ENCODE measurements at places on chromosomes 11 and 22. TPM values are rescaled to one million over a fixed set of nuclear protein-coding genes. Genes with fewer than 3 reads are reported as not detected.

DNA sequence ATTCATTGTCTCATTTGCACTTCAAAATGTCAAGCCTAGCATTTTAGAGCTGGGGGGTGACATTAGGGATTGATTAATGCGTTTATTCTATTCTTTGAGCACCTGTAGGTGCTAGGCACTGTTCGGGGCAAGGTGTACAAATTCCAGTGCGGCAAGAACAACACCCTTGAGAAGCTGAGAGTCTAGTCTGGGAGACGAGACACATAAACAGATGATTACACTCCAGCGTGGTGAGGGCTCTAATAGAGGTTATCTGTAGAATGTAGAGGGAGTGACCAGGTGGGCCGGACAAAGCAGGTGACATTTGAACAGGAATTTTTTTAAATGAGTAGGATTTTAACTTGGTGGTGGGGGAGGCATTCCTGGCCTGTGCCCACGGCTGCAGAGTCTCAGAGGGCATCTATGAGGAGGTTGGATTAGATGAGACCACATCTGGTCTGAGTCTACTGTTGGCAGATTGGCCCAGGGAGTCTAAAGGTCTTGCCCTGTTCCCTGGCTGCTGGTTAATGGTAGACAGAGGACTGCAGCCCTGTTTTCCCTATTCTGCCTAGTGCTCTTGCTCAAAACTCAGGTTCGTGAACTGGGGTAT, 970 bp downstream of the CAT start:
- H3K27ac ChIP-seq: peak overlapping the region; percentile 96
- DNase-seq: no peak
- H3K4me1 ChIP-seq: peaks cover 14% of the 10 kb centered on the region
- no peaks in the 10 kb centered on the region for H3K36me3 ChIP-seq

DNA sequence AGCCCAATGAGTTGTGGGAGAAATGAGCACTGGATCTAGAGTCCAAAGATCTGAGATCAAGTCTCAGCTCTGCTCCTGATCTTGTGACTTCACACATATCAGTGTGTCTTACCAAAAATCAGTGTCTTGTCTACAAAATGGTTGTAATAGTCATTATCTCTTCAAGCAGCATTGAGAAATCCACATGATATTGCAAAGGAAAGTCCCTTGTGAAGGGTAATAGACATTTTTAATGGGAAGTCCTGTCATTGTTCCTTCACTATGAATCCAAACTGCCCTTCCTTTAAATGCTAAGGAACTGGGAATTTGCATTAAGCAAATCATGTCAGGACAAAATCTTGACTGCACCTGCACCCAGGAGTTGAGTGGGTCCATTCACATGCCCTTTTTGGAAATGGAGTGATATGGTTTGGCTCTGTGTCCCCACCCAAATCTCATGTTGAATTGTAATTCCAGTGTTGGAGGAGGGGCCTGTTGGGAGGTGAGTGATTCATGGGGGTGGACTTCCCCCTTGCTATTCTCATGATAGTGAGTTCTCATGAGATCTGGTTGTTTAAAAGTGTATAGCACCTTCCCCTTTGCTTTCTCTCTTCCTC, 51.1 kb downstream of the COMMD9 start:
- H3K36me3 ChIP-seq: no peaks in the 10 kb centered on the region
- no peaks in the 10 kb centered on the region for H3K27me3 ChIP-seq
- no peak overlapping the region for H3K27ac ChIP-seq
- H3K4me1 ChIP-seq: no peaks in the 10 kb centered on the region
- H3K4me3 ChIP-seq: no peak overlapping the region
- no peak for DNase-seq

DNA sequence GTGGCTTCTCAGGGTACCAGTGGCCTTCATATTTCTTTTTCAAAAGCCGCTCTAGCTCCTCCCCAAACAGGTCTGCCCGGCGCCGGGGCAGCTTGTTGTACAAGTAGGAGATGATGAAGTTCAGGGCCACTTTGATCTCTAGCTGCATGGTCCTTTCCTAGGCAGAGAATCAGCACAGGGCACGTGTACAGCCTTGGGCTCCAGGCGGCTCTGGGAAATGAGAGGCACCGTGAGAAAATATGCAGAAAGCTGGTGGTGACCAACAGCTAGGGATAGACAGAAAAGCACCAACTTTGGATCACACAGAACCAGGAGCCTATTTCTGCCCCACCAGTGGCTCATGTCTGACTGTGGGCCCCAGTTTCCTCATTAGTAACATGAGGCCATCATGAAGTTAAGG, 9.4 kb downstream of the TOB2 start:
- H3K27me3 ChIP-seq: no peaks in the 10 kb centered on the region
- H3K27ac ChIP-seq: peak overlapping the region; percentile 18
- no peak for DNase-seq
- peaks cover 79% of the 10 kb centered on the region for H3K36me3 ChIP-seq
- peaks cover 87% of the 10 kb centered on the region for H3K4me1 ChIP-seq

- peak overlapping the region; percentile 52 for H3K4me3 ChIP-seq
- H3K4me1 ChIP-seq: peaks cover 24% of the 10 kb centered on the region
- H3K27ac ChIP-seq: peak overlapping the region; percentile 87
- H3K27me3 ChIP-seq: peaks cover 5% of the 10 kb centered on the region
- peak; percentile 57 for DNase-seq
- no peaks in the 10 kb centered on the region for H3K36me3 ChIP-seq
Observed at GRCh38 chr11:1335811-1336761, 26.7 kb upstream of the TOLLIP start.

Gene FERMT3
- 17.9 TPM for total RNA-seq

- H3K4me1 ChIP-seq: no peaks in the 10 kb centered on the region
- no peaks in the 10 kb centered on the region for H3K27me3 ChIP-seq
- H3K36me3 ChIP-seq: peaks cover 11% of the 10 kb centered on the region
- no peak for DNase-seq
- H3K27ac ChIP-seq: no peak overlapping the region
Observed at GRCh38 chr22:20407829-20408228, 13.9 kb downstream of the ZNF74 start.

DNA sequence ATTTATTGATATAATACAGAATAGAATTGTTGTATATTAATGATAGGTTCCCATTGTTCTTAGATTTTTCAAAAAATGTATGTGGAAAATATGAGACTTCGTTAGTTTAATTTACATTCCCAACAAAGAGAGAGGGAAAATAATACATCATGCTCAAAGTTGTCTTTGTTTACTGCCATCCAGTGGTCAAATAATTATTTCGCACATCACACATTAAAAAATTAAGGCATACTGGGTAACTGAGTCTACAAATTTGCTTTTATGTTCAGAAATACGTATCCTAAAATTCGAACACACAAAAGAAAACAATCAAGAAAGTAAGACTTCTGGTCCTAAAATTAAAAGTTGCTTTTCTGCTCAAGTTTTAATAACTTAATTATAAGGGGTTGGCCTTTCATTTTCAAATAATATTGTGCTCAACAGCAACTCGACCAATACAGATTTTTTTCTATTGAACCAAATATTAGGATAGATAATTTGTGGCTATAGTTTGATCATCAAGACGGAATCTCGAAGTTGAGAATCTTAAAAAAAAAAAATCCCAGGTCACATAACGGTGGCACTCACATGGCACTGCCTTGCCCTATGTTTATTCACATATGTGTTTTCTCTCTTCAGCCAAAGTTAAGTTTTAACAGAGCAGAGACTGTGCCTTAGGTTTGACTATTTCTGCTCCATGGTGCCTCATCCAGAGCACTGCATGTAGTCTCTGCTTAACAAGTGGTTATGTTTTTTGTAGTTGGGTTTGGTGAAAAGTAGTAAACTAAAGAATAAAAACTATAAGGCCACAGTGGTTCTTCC, 12.3 kb downstream of the PDGFD start:
- no peaks in the 10 kb centered on the region for H3K36me3 ChIP-seq
- H3K4me3 ChIP-seq: no peak overlapping the region
- no peak overlapping the region for H3K27ac ChIP-seq
- no peaks in the 10 kb centered on the region for H3K27me3 ChIP-seq
- no peak for DNase-seq

- no peak overlapping the region for H3K4me3 ChIP-seq
- H3K27me3 ChIP-seq: peaks cover 38% of the 10 kb centered on the region
- no peaks in the 10 kb centered on the region for H3K36me3 ChIP-seq
- H3K27ac ChIP-seq: no peak overlapping the region
- no peak for DNase-seq
Observed at GRCh38 chr22:47597041-47597440, 834.6 kb downstream of the TBC1D22A start.

GRCh38 chr11:19730373-19730772, 17.7 kb downstream of the NAV2 start:
- H3K27ac ChIP-seq: no peak overlapping the region
- no peaks in the 10 kb centered on the region for H3K36me3 ChIP-seq
- H3K27me3 ChIP-seq: no peaks in the 10 kb centered on the region
- H3K4me3 ChIP-seq: no peak overlapping the region
- H3K4me1 ChIP-seq: no peaks in the 10 kb centered on the region

DNA sequence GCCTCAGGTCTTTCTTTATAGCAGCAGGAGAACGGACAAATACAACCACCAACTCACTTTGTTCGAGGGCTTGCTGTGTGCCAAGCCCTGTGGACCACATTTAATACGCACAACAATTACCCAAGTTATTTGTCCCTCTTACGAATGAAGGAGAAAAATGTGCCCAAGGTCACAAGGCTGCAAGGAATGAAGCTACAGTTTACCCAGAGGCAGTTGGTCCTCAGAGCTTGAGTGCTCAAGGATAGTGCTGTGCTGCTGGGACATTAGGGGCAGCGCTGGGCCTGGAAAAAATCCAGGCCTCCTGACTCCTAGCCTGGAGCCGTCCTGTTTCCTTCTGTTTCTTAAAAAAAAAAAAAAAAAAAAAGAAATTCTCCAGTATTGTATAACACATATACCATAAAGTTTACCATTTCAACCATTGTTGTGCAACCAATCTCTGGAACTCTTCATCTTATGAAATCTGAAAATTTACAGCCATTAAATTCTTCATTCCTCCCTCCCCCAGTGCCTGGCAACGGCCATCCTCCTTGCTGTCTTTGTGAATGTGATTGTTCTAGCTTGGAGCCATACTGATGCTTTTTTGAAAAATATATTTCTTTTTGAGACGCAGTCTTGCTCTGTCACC, 1.0 kb upstream of the C11orf86 start:
- H3K36me3 ChIP-seq: no peaks in the 10 kb centered on the region
- H3K4me3 ChIP-seq: no peak overlapping the region
- H3K27ac ChIP-seq: no peak overlapping the region

GRCh38 chr11:121909596-121909995, 206.4 kb downstream of the BLID start:
- H3K27me3 ChIP-seq: no peaks in the 10 kb centered on the region
- H3K4me1 ChIP-seq: no peaks in the 10 kb centered on the region
- no peak for DNase-seq
- no peaks in the 10 kb centered on the region for H3K36me3 ChIP-seq
- H3K4me3 ChIP-seq: no peak overlapping the region

Gene CD44
- total RNA-seq: 79.4 TPM

- H3K27ac ChIP-seq: no peak overlapping the region
- H3K4me3 ChIP-seq: no peak overlapping the region
- no peaks in the 10 kb centered on the region for H3K36me3 ChIP-seq
- no peaks in the 10 kb centered on the region for H3K4me1 ChIP-seq
- H3K27me3 ChIP-seq: peaks cover 25% of the 10 kb centered on the region
- peak; percentile 8 for DNase-seq
Observed at GRCh38 chr11:116532066-116532465, 240.7 kb downstream of the BUD13 start.

GRCh38 chr11:71992136-71992730, 6.5 kb upstream of the IL18BP start:
- H3K27ac ChIP-seq: no peak overlapping the region
- no peak overlapping the region for H3K4me3 ChIP-seq
- DNase-seq: no peak
- peaks cover 4% of the 10 kb centered on the region for H3K36me3 ChIP-seq

DNA sequence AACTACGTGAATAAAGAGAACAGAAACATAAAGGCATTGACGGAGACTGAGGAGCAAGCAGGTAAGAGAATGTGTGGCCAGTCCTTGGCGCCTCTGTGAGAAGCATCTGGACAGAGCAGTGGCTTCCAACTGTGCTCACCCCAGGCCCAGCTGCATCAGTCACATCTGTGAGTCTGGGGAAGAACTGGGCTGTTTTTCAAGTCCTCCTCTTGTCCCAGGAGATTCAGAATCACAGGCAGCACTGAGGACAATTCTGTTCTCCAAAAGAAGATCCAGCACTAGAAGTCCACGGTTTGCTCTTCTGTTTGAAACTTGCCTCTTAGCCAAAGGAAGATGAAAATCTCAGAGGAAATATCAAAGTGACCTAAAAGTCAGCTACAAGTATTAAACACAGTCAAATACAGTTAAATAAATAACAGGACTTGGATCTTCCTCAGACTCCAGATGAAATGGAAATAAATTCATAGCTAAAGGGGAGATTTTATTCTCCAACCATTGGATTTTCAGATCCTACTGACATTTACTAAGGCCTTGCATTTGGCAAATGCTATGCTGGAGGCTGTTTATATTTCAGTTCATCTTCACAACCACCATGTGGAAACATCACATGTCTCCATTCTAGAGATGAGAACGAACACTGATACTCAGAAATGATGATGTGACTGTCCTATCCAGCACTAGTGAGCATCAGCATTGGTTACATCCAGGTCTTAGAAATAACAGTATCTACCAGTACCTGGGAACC, 14.1 kb downstream of the FAM181B start:
- H3K27ac ChIP-seq: no peak overlapping the region
- H3K4me3 ChIP-seq: no peak overlapping the region
- no peaks in the 10 kb centered on the region for H3K36me3 ChIP-seq
- no peaks in the 10 kb centered on the region for H3K27me3 ChIP-seq
- no peak for DNase-seq

GRCh38 chr11:32843544-32843943, 13.8 kb downstream of the PRRG4 start:
- H3K4me1 ChIP-seq: no peaks in the 10 kb centered on the region
- no peak overlapping the region for H3K4me3 ChIP-seq
- H3K36me3 ChIP-seq: no peaks in the 10 kb centered on the region
- no peak overlapping the region for H3K27ac ChIP-seq
- DNase-seq: no peak
